ENCODE measurements at places on chromosomes 5 and 9. TPM values are rescaled to one million over a fixed set of nuclear protein-coding genes. Genes with fewer than 3 reads are reported as not detected.

DNA sequence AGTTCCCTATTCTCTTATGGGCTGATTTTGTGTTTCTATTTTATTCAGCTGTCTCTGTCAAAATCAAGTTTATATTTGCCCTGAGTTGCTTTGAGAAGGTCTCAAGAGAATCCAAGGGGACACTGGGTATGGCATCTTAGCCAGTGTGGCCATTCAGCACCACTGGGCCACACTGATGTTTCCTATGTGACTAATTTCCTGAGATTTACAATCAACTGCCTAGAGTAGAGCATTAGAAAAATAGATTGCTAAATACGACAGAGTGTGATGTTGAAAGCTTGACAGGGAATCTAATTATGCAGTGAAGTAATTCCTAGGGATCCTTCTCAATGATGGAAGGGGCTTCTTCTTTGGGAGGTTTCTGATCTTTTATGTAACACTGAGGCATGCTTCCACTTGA is 141.7 kb downstream of the SV2C start:
- no peaks in the 10 kb centered on the region for H3K4me1 ChIP-seq
- no peak overlapping the region for H3K4me3 ChIP-seq
- H3K27me3 ChIP-seq = no peaks in the 10 kb centered on the region
- no peak for DNase-seq
- H3K27ac ChIP-seq = no peak overlapping the region
- no peaks in the 10 kb centered on the region for H3K36me3 ChIP-seq

- no peaks in the 10 kb centered on the region for H3K27me3 ChIP-seq
- no peak overlapping the region for H3K27ac ChIP-seq
- no peak for DNase-seq
These were observed 39.3 kb upstream of the DAB2 start for GRCh38 chr5:39464088-39464487.

- H3K4me1 ChIP-seq = no peaks in the 10 kb centered on the region
- no peak overlapping the region for H3K27ac ChIP-seq
- H3K4me3 ChIP-seq = no peak overlapping the region
These were observed 9.6 kb upstream of the FLT4 start for GRCh38 chr5:180658774-180659564.

Gene GSN
- total RNA-seq = 130 TPM

DNA sequence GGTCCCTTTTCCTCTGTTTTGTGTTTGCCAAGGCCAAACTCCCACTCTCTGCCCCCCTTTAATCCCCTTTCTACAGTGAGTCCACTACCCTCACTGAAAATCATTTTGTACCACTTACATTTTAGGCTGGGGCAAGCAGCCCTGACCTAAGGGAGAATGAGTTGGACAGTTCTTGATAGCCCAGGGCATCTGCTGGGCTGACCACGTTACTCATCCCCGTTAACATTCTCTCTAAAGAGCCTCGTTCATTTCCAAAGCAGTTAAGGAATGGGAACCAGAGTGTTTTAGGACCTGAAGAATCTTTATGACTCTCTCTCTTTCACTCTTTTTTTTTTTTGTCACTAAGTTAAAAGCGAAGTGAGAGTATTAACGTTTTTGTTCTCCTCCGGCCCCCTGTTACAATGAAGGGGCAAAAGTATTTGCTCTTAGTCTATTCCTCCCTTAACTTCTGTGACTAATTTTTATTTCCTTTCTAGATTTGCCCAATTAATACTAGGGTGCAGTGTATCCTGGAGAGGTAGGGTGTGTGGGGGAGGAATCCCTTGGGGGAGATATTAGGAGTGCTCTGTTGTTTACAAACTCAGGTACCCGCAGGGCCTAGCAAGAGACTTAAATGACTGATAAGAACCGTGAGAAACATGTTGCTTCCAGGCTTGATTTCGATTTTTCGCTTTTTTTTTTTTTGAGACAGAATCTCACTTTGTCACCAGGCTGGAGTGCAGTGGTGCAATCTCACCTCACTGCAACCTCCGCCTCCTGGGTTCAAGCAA is 14.7 kb downstream of the GM2A start:
- no peak for DNase-seq
- H3K27ac ChIP-seq = no peak overlapping the region
- H3K36me3 ChIP-seq = peaks cover 10% of the 10 kb centered on the region
- H3K4me3 ChIP-seq = no peak overlapping the region
- no peaks in the 10 kb centered on the region for H3K27me3 ChIP-seq
- peaks cover 5% of the 10 kb centered on the region for H3K4me1 ChIP-seq

Gene NR4A3
- total RNA-seq = 0.22 TPM

GRCh38 chr5:140795259-140795641 is 598 bp downstream of the PCDHA2 start:
- no peak overlapping the region for H3K27ac ChIP-seq
- no peak overlapping the region for H3K4me3 ChIP-seq
- no peaks in the 10 kb centered on the region for H3K27me3 ChIP-seq
- no peaks in the 10 kb centered on the region for H3K36me3 ChIP-seq
- no peaks in the 10 kb centered on the region for H3K4me1 ChIP-seq

DNA sequence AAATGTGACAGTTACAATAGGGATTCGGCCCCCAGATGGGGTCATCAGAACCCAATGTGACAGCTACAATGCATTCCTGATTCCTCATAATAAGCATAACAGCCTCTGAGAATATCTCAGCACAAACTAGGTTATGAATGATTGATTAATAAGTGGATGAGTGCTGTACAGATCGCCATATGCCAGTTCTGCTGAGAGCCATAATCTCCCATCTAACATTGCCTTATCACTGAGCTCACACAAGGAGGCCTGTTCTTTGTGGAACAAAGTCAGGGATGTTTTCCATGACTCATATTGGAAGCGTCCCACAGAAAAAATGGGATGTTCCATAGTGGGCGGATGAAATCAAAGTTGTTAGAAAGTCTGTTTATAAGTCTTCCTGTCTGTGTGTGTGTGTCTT is 89.6 kb downstream of the KIF4B start:
- DNase-seq = no peak
- no peaks in the 10 kb centered on the region for H3K4me1 ChIP-seq
- no peak overlapping the region for H3K4me3 ChIP-seq
- H3K27me3 ChIP-seq = no peaks in the 10 kb centered on the region

DNA sequence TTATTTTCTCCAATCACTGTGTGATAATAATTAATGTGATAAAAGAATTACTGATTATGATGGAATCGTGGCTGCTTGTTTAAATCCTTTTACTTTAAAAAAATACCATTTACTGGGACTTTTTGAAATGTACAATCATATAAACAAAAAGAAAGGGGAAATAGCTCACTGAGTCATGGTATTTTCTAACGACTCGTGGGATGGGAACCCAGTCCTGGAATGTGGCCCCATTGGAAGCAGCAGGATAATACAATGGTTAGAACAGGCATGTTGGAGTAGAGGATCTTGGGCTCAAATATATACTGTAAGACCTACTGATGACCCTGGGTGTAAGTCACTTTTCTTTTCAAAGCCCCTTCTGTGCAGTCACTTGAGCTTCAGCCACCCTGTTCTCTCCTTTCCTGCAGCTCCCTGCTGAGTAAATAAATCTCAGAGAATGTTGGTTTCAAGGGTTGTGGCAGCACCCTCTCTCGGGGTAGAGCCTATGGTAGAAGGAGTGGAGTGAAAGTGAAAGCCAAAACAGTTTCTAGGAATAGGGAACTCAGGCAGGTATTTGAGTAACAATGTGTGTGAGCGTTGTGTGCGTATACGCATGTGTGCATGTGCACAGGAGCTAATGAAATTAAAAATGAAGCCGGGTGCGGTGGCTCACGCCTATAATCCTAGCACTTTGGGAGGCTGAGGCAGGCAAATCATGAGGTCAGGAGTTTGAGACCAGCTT is 40.8 kb upstream of the LARP1 start:
- H3K36me3 ChIP-seq = no peaks in the 10 kb centered on the region
- H3K27ac ChIP-seq = peak overlapping the region; percentile 25
- no peaks in the 10 kb centered on the region for H3K27me3 ChIP-seq

GRCh38 chr5:34410411-34411139 is 245.6 kb upstream of the RAI14 start:
- no peaks in the 10 kb centered on the region for H3K4me1 ChIP-seq
- peaks cover 5% of the 10 kb centered on the region for H3K27me3 ChIP-seq
- DNase-seq = no peak
- no peak overlapping the region for H3K4me3 ChIP-seq
- no peak overlapping the region for H3K27ac ChIP-seq

- no peaks in the 10 kb centered on the region for H3K27me3 ChIP-seq
- H3K36me3 ChIP-seq = no peaks in the 10 kb centered on the region
- H3K4me1 ChIP-seq = no peaks in the 10 kb centered on the region
- DNase-seq = no peak
- no peak overlapping the region for H3K27ac ChIP-seq
These were observed 7.2 kb upstream of the LCN2 start for GRCh38 chr9:128142061-128142460.

Gene LRRC26
- total RNA-seq = not detected

DNA sequence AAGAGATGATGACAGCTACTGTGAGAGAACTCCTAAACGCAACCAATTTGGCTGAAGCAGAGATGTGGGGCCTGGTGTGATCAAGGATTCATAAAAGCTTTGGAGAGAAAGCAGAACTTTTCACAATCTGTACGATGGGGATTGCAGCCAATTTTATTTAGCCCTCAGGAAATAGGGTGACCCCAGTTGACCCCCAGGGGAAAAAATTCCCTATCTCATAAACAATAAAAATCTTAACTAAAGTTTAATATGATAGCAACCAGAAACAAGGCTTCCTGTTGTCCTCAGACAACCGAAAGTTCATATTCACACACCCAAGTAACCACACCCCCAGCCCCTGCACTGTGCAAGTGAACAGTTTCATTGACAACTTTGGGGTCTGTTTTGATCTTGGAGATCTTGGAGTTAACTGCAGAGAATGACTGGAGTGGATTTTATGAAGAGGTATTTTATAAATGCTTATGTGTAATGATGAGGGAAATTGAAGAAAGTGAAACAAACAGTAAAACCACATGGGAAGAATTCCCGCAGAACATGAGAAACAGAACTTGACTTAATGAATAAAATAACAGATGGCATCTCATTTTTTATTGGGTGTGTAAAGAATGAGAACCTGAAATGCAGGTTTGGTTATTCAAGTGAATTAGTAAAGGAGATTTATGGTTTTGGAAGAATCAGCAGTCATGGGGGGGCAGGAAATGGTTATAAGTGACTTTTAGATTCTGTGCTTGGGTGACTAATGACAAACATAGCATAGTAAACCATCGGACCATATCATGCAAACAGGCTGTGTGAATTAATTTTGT is 94.5 kb downstream of the PDE4D start:
- H3K36me3 ChIP-seq = no peaks in the 10 kb centered on the region
- peak overlapping the region; percentile 62 for H3K27ac ChIP-seq
- H3K27me3 ChIP-seq = no peaks in the 10 kb centered on the region
- H3K4me1 ChIP-seq = peaks cover 22% of the 10 kb centered on the region

- no peaks in the 10 kb centered on the region for H3K4me1 ChIP-seq
- no peak overlapping the region for H3K4me3 ChIP-seq
- no peak for DNase-seq
- H3K36me3 ChIP-seq = no peaks in the 10 kb centered on the region
These were observed 77.4 kb downstream of the ATPSCKMT start for GRCh38 chr5:10172247-10172646.

- no peaks in the 10 kb centered on the region for H3K36me3 ChIP-seq
- no peak for DNase-seq
- no peak overlapping the region for H3K27ac ChIP-seq
- no peaks in the 10 kb centered on the region for H3K4me1 ChIP-seq
- no peaks in the 10 kb centered on the region for H3K27me3 ChIP-seq
These were observed 43.8 kb upstream of the GOLPH3 start for GRCh38 chr5:32217886-32218396.

GRCh38 chr5:14008819-14009311 is 64.4 kb upstream of the DNAH5 start:
- no peak overlapping the region for H3K27ac ChIP-seq
- H3K4me3 ChIP-seq = no peak overlapping the region
- no peaks in the 10 kb centered on the region for H3K27me3 ChIP-seq
- no peak for DNase-seq
- H3K4me1 ChIP-seq = peaks cover 5% of the 10 kb centered on the region

Gene POU5F2
- total RNA-seq = 1.2 TPM

Gene OTP
- total RNA-seq = not detected

DNA sequence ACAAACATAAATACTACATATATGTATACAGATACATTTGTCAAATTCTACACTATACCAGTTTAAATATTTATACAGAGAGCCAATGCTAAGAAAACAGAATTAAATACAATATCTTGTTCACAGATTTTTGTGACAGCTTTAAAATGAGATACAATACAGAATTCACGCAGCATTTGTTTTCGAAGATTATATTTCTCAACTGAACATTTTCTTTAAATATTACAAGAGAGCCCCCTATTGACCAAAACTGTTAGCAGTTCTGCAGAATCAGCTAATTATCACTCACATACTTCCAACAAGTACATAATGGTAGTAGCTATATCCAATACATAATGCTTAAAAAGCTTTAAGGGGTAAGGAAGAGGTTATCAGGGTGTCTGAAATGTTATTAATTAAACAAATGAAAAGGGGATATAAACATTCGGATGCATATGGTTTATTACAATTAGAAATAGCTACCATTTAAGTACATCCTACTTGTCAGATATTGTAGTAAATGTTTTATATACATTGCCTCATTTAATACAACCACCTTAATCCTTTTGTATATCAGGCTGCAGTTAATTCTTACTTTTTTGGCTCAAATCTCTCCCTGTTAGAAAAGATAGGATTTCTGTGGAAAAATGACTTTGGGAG is 31.7 kb downstream of the ZDHHC21 start:
- peaks cover 3% of the 10 kb centered on the region for H3K36me3 ChIP-seq
- peak; percentile 73 for DNase-seq
- no peak overlapping the region for H3K27ac ChIP-seq

- peaks cover 24% of the 10 kb centered on the region for H3K4me1 ChIP-seq
- no peaks in the 10 kb centered on the region for H3K36me3 ChIP-seq
- no peak overlapping the region for H3K4me3 ChIP-seq
- DNase-seq = no peak
- H3K27ac ChIP-seq = no peak overlapping the region
These were observed 21.4 kb downstream of the COL27A1 start for GRCh38 chr9:114176624-114177291.

Gene RABL6
- total RNA-seq = 112 TPM

Gene ALDH7A1
- total RNA-seq = 103 TPM

- no peak overlapping the region for H3K4me3 ChIP-seq
- DNase-seq = no peak
- H3K36me3 ChIP-seq = no peaks in the 10 kb centered on the region
- H3K27me3 ChIP-seq = no peaks in the 10 kb centered on the region
- no peaks in the 10 kb centered on the region for H3K4me1 ChIP-seq
These were observed 135.1 kb upstream of the PIK3R1 start for GRCh38 chr5:68080282-68081050.

DNA sequence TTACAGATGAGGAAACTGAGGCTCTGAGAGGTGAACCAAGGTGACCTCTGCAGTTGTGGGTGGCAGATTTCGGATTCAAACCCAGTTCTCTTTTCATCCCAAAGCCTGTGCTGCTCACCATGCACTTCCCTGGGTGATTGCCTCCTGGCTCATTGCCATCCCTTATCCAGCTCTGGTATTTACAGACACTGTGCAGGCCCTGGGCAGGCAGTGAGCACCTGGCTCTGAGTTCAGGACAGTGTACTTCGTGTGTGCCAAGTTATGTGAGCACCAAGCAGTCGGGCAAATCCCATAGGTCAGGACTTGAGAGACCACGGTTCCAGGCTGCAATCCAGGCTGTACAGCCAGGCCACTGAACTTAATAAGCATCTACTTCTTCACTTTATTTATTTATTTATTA is 1.4 kb downstream of the LRSAM1 start:
- peak; percentile 8 for DNase-seq
- no peaks in the 10 kb centered on the region for H3K27me3 ChIP-seq
- no peak overlapping the region for H3K4me3 ChIP-seq
- H3K4me1 ChIP-seq = peaks cover 19% of the 10 kb centered on the region

Gene HCN1
- total RNA-seq = not detected

- DNase-seq = no peak
- no peaks in the 10 kb centered on the region for H3K36me3 ChIP-seq
- H3K4me3 ChIP-seq = no peak overlapping the region
- no peaks in the 10 kb centered on the region for H3K4me1 ChIP-seq
These were observed 153.3 kb upstream of the KCNN2 start for GRCh38 chr5:114208588-114208987.
